ENCODE measurements at places on chromosomes 3 and 15.

DNA sequence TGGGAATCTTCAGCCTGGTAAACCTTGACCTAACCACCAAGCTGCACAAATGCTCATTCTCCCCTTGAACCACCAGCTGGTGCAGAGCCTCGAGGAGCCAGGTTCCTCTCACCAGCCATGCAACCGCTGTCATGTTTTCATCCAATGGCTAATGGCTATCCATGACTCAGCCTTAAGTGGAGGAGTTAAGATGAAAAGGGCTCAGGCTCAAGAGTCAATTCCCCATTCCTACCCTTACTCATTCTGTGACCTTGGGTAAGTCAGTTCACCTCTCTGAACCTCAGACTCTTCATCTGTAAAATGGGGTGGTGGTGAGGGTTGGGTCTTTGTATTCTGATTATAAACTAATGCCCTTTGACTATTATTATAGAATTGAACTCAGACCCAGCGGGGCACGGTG is 515.6 kb downstream of the SHQ1 start:
- DNase-seq = no peak

- no peak for DNase-seq
Measured at GRCh38 chr3:71447803-71448202, 135.7 kb downstream of the FOXP1 start.

GRCh38 chr15:80581976-80582375 is 113.1 kb upstream of the ABHD17C start:
- DNase-seq = no peak

GRCh38 chr3:128854475-128854874 is 24.9 kb upstream of the ACAD9 start:
- no peak for DNase-seq

GRCh38 chr3:16171825-16172224 is 2.7 kb upstream of the GALNT15 start:
- no peak for DNase-seq

GRCh38 chr15:75073197-75073596 is 49.8 kb downstream of the PPCDC start:
- DNase-seq = no peak

DNA sequence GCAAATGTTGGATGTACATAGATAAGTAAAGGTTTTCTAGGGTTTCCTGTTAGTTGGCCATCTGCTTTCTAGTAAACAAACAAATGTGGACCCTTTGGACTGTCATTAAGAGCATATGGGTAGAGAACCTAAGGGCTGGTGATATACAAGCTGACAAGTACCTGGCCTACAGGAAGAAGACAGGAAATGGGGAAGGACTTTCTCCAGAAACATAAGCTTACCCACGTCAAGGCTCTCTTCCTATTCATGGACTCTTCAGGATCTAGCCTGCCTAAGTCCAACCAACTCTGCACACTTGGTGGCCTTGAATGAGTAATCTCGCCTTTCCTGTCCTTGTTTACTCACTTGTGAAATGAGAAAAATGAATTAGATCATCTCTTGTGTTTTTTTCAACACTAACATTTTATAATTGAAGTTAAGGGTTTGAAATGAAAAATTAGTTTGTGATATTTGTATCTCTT is 22.2 kb upstream of the GOLIM4 start:
- DNase-seq = no peak

GRCh38 chr3:34364335-34364734 is 565.9 kb downstream of the PDCD6IP start:
- DNase-seq = no peak

DNA sequence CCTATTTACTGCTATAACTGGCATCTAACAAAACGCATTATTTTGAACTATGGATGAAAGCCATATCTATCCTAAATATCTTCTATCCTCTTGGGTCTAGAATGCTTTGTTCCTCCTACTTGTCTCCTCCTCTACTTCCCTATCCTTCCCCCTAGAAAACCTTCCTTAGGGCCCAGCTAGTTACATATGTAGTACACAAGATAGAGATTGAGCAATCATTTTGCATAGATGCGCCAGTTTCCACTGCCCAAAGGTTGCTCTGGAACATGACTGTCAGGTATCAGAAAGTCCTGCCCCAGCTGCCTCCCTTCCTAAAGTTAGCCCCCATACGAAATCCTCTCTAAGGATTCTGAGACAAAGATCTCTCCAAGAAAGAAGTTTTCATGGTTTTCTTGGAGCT is 55.1 kb downstream of the GPR160 start:
- DNase-seq = no peak

DNA sequence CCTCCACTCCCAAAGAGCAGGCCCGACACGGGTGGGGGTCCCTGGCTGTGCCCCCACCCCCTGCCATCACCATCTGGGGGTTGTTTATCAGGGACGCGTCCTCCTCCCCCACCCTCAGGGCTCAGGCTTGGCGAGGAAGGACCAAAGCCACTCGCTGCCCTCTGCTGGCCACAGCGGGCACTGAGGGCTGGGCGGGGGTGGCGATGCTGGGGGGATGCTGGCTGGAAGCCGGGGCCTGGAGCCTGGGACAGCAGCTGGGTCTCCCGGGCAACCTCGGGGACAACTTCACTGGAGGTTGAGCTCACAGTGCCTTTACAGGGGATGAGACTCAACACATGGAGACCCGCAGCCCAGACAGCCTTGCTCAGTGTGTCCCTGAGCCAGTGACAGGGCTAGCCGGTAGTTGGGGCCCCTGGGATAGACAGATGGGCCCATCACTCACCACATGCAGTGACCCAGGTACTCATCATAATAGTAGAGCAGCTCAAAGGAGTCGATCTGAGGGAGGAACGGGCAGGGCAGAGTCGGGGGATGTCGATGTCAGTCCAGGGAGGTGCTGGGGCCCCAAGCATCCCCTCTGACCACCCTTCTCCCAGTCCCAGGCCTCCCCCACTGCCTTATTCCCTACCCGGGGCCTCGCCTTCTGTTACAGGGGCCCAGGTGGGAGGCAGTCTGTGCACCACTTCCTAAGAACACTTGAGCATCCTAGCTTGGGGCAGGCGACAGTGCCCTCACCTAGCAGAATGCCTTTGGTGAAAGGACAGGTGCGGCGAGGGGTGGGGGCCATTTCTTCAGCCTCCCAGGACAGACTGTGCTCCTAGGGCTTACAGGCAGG is 5.9 kb upstream of the CALML4 start:
- DNase-seq = peak; percentile 72

DNA sequence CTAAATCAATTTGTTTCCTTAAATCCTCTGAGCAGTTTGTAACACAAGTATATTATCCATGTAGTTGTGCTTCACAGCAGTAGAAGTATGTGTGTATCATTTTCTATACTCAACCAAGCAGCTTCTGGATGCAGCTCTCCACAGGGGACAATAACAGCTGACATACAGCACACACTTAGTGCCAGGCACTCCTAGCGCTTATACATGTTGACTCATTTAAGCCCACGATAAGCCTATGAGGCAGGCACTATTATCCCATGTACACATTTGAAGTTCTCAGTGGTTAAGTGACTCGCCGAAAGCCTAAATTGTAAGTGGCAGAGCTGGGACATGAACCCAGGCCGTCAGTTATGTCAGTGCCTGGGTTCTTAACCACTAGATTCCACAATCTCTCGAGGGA is 20.3 kb upstream of the LPP start:
- DNase-seq = no peak

DNA sequence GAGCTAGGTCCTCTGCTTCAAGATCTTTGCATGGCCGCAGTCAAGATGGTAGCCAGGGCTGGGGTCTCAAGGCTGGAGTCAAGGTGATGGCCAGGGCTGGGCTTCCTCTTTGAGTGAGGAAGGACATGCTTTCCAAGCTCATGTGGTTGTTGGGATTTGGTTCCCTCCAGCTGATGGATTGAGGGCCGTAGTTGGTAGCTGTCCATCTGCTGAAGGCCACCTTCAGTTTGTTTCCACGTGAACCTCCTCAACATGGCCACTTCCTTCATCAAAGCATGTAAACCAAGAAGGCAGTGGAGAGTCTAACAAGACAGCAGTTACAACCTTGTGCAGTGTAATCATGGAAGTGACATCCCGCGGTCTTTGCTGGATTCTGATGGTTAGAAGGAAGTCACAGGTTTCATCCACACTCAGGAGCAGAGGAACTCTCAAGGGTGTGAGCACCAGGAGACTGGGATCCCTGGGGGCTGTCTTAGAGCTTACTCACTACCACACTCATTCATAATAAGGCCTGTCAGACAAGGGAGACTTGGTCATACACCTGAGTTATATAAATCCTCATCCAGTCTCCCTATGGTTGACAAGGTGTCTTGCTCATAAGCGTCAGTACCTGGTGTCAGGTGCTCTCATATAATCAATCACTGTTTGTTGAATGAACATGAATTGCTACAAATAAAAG is 42.1 kb downstream of the ABHD5 start:
- DNase-seq = no peak

DNA sequence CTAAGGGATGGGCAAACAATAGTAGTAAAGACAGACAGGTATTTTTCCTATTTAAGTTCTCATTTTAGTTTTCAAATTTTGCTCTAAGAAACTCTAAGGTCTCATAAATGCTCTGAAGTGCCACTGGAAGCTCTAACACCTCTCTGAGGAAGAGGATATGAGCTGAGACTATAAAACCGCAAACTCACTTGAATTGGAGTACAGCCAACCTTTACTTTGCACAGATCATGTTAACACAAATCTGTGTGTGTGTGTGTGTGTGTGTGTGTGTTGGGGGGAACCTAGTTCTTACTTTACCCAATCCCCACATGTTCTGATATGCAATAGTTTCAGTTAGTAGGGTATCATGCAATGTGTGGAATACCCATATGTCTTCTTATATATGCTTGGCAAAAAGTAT is 446.8 kb downstream of the CHL1 start:
- no peak for DNase-seq

- DNase-seq = no peak
Measured at GRCh38 chr3:188542196-188542595, 388.2 kb downstream of the LPP start.

DNA sequence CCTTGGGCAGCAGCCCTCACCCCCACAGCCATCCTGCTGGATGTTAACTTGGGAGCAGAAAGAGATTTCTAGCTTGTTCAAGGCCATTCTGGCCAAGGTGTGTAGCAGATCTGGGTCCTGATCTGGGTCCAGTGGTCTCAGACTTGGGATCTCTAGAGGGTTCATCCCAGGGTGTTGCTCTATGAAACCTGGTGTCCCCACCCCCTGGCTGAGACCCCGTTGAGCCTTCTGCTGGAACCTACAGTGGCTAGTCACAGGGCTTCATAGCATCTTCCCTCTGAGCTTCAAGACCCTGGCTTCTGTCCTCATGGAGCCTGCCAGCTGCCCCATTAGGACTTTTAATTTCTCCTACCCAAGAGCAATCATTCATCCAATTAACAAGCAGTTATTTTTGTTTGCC is 64.3 kb downstream of the EPHB1 start:
- no peak for DNase-seq

DNA sequence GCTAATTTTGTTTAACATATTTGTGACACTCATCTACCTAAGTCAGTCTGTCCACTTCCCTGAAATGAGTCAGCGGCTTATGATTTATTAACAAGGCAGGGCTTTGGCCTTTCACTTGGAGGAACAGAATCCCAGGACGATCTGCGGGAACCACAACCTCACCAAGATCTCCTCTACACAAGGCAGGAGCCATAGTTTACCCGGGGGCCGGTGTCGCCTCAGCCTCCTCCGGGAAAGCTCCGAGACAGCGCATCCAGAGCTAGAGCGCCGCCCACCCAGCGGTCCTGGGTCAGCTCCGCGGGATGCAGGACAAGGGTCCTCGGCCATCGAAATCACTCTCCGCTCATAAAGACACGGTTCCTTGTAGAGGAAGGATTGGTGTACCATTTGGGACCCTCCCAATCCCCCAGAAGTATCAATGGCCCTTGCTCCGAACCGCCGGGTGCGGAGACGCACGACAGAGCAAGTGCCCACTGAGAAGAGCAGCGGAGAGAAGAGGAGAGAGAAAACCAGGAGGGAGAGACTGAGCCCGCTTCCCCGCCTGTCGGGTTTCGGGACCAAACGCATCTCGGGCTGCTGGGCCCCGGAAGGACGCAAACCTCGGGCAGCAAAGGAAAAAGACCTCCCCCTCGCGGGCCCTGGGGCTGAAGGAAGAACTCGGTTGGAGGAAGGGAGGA is 13.1 kb upstream of the ALCAM start:
- no peak for DNase-seq

- DNase-seq = no peak
Measured at GRCh38 chr3:76311941-76312340, 526.6 kb upstream of the ZNF717 start.

- no peak for DNase-seq
Measured at GRCh38 chr3:13491206-13491974, 11.3 kb downstream of the HDAC11 start.

DNA sequence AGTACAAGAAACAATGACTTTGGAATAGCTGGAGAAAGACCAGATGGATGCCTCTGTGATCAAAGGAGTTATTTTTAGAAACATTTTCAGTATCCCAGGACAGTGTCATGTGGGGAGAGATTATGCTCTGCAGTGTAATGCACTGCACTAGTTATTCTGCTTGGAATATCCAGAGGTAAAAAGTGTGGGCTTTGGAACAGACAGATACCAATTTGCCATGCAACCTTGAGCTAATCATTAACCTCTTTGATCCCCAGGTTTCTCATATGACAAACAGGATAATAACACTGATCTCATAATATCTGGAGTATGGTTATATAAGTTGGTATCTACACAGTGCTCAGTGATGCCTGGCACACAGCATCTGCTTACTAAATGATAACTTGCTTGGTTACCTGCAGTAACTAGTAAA is 12.2 kb upstream of the SLC7A14 start:
- DNase-seq = no peak

DNA sequence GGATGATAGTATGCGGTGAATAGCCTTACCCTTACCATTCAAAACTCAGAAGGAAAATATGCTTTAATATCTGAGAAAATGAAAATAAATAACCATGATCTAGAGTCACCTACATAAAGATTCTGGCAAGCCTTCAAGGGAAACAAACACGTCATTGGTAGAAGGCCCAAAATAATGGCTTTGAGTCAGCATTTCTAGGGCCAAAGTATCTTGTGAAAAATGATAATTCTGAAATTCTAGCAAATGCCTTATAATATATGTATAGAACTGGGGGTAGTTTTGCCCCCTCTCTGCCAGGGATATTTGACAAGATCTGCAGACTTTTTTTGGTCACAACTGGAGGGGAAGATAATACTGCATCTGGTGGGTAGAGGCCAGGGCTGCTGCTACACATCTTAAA is 15.4 kb downstream of the PLSCR1 start:
- no peak for DNase-seq

- DNase-seq = no peak
Measured at GRCh38 chr15:64629063-64629462, 146.3 kb downstream of the RBPMS2 start.

DNA sequence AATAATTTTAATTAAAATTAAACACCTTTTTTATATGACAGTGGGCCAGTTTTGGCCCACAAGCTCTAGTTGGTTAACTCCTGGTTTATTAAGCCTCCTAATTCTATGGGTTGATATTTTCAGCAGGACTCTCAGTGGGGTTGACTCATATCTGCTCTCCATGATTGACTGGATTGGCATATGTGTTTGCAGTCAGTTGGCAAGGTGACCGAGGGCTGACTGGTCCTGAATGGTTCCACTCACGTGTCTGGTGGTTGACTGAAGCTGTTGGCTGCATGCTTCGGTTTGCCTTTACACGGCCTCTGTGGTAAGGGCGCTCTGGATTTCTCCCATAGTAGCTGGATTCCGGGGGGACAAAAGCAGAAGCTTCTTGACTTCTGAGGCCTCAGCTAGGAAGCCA is 65.3 kb upstream of the ZNF280D start:
- DNase-seq = no peak

Measured in GM20000 (cell line).